ENCODE measurements at places on chromosomes 3 and 15.

GRCh38 chr3:21913791-21914190, 162.8 kb upstream of the ZNF385D start:
- no peak for DNase-seq

DNA sequence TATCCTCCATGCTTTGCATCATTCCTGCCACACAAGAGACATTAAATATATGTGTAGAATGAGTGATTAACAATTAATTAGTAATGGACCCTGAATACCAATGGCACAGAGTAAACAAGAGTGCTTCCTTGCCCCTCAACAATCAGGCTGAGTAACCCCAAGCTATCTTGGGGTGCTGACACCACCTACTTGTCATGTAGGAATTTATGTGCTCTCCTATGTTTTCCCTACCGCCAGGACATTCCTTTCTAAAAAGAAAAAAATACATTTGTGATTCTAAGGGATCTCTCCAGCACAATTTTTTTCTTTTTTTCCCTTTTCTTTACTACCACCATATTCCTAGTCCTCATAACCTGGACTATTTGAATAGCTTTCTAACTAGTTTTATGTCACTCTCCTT, 449.1 kb downstream of the MFSD1 start:
- DNase-seq, result no peak

GRCh38 chr3:134376786-134377426, 2.7 kb upstream of the AMOTL2 start:
- no peak for DNase-seq

GRCh38 chr3:79217096-79217495, 550.7 kb downstream of the ROBO1 start:
- no peak for DNase-seq

DNA sequence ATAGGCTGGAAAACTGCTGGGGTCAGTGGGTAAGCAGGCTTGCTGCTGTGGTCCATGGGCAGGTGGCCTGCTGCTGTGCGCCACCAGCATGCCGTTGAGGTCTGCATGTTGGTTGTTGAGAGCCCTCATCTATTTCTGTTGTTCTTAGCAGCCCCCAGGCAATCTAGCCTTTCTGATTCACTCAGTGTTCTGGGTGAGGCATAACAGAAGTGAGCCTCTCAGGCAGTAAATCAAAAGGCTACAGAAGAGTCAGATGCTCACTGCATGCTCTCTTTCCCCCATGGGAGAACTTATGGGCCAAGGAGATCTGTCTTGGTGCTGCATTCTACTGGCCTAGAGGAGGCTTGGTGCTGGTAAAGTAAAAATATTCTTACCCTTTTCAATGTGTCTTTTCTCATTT, 67.8 kb upstream of the ATP10A start:
- DNase-seq, result no peak

DNA sequence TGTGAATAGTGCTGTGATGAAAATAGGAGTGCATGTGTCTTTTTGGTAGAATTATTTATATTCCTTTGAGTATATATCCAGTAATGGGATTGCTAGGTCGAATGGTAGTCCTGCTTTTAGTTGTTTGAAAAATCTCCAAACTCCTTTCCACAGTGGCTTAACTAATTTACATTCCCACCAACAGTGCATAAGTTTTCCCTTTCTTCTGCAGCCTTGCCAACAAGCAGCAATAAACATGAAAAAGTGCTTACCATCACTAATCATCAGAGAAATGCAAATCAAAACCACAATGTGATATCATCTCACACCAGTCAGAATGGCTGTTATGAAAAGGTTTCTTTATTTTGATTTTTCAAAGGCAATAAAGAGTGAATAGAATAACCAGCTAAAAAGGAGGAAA, 1105.9 kb downstream of the NAALADL2 start:
- no peak for DNase-seq

- DNase-seq, result no peak
Observed at GRCh38 chr3:160040181-160040580, 51.5 kb downstream of the IL12A start.

DNA sequence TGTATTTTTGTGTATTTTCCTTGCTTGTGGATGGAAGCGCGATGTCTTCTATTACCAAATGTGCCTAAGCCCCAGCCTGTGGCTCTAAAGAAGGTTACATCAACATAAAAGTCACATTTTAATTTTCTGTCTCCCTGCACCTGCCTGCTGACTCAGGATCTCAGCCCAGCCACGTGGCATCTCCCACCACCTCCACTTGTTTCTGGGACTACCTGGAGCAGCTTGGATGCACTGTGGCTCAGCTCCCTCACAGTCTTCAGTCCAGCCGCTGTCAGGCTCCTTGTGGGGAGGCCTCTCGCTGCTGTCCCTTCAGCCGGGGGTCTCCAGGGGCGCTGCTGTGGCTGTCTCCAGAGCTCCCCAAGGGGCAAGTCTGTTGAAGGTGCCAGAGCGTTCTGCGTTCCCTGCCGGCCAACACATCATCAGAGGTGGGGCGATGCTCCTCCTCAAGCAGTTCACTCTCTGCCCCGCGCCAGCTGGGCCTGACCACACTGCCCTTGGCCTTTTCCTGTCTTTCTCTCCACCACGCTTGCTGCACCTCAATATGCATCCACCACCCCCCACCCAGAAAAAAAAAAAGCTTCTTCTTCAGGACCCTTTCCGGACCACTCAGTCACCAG, 47.7 kb upstream of the BDH1 start:
- no peak for DNase-seq

All from WTC11 (cell line).